ENCODE measurements at places on chromosomes 13 and 19.

GRCh38 chr13:73733706-73734105 is 400.5 kb downstream of the KLF12 start:
- DNase-seq: no peak

DNA sequence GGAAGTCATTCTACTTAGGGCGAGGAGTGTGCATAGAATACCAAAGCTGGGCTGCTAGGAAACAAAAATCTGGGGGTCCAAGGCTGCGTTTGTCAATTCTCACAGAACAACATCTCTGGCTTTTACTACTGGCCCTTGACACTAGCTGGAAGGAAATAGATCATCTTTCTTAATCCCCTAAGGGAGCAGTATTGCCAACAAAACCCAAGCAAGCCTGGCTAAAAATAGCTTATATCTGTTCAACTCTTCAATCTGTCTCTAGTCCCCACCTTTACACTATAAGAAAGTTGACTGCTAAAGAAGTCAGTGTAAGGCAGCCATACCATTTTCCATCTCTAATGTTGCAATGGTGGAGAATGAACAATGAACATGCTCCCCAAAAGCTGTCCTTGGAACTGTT is 107.8 kb upstream of the SPRY2 start:
- no peak for DNase-seq

DNA sequence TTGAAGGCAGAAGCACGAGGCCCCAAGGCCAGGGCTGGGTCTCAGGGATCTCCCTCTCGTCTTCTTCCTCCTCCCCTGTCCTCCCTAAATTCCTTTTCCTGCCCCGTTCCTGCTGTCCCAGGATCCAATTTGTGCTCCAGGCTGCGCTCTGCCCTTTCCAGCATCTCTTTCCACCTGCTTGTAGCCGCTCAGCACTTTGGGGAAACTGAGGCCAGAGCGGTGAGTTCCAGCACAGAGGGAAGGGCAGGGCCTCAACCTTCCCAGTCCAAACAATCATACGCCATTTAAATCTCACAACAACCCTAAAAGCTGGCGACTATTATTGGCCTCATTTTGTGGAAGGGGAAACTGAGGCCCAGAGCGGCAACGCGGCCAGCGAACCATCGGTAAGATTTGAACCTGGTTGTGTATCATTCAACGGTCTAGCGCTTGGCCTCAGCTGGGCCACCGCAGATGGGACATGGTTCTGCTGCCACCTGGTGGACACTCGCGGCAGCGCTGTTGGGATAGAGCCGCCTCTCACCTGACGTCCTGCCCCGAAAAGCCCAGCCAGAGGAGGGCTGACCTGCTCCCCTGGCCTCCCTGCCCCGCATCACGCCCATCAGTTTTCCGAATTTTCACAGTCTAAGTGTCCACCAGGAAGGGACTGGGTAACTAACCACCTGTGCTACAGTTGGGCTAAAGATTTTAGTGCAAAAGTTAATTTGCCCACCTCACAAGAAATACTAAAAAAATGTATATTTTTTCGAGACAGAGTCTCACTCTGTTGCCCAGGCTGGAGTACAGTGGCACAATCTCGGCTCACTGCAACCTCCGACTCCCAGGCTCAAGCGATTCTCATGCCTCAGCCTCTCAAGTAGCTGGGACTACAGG is 4.2 kb upstream of the RPL18A start:
- peak; percentile 90 for DNase-seq

DNA sequence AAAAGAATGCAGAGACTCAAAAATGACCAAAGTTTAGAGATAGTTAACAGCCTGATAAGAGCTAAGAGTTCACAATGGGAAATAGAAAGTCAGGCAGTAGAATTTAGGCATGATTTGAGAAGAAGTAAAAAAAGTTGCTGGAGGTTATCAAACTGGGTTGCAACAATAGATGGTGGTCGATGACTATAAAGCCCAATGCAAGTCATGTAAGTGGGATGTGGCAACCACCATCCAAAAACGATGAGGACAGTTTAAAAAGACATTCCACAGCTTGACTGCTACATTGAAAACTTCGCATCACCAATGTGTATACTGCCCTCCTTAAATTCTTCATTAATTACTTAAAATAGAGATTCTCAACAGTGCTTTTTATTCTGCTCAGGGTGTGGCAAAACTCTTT is 19.7 kb downstream of the ELF1 start:
- no peak for DNase-seq

DNA sequence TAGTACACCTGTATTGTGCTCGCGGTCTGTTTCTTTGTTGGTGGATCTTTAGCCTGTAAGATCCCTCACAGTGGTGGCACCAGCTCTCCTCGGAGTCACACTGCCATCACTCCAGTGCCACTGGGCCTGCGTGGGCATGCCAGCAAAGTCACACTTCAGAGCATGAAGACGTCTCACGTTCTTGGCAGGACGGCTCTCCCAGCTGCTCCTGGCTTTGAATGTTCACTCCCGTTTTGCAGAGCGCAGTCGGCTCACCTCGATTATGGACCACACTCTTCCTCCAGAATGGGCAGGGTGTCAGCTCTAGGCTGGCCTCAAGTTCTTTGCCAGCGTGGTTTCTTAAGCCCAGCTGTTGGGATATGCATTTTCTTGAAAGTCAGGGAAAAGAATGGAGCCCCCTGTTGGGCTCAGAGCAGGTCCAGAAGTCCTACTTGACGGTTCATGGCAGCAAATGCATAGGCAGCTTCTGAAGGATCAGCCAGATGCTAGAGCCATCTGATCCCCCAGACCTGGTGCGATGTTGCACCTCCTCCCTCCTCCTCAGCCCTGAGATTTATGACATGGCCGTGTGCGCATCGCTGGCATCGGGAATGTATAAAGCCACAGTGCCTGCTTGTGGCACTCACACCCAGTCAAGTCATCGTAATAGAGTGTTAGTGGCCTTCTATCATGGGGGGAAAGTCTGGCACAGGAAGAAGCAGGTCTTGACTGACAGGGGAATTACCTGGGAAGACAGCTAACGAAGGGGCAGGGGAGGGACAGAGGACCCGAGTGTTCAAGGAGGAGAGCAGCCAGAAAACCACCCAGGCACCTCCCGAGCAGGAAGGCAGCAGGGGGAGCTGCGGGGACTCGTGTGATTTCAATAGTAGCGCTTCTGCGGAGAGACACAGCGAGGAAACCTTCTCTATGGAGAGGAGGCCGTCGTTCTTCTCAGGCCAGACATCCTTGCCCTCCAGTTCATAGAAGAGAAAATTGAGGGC is 40.2 kb upstream of the NPAS1 start:
- DNase-seq: no peak

DNA sequence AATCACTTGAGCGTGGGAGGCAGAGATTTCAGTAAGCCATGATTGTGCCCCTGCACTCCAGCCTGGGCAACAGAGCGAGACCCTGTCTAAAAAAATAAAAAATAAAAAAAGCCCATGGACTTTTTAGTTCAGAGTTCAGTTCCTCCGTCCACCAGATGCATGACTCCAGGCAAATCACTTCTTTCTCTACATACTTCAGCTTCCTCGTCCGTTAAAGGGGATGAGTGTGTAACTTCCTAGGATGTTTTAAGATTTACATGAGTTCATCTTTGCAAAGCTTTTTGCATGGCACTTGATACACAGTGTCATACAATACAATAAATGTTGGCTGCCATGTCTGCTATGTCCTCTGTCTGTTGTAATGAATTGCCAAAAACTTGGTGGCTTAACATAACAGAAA is 10.0 kb upstream of the FFAR2 start:
- no peak for DNase-seq

DNA sequence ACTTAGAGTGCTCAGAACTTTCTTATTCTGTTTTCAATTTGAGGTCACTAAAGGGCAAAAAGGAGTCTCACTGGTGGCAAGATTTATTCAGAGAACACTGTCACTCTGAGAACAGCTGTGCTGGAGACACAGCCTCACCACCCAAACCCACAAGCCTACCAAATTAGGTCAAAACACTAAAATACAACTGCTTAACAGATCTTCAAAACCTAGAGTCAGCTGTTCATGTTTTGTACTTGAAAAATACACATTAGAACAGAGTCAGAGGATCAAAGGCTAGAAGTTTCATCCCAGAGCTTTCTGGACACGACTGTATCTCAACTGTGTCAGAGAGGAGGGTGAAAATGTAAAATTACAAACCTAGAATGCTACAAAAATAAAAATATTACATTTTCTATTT is 89.3 kb downstream of the MIPEP start:
- DNase-seq: no peak

- no peak for DNase-seq
Measured at GRCh38 chr13:44048326-44048725, 168.6 kb downstream of the LACC1 start.

- no peak for DNase-seq
Measured at GRCh38 chr19:14772467-14772866, 5.9 kb downstream of the ADGRE2 start.

DNA sequence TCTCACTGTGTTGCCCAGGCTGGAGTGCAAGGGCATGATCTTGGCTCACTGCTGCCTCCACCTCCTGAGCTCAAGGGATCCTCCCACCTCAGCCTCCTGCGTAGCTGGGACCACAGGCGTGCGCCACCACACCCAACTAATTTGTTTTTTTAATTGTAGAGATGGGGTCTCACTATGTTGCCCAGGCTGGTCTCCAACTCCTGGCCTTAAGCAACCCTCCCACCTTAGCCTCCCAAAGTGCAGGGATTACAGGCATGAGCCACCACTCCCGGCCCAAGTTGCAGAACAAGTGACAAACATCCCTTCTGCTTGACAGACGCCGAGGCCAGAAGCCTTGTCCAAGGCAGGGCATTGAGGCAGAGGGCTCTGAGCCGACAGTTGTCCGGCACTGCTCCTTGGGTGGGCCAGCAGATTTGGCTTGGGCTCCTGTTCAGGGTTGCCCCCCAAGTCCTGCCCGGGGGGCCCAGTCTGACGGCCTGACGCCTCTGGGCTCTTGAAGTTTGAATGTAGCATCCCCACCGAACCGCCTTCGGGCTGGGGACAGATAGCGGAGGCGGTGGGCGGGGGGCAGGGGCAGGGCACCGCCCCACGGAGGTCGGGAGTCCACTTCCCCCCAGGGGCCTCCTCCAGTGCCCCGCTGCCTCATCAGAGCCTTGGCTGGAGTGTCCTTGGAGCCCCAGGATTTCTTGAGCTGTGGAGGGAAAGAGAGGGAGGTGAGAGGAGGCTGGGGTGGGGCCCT is 5.7 kb upstream of the SPACA4 start:
- DNase-seq: no peak

- DNase-seq: peak; percentile 37
Measured at GRCh38 chr19:29667901-29668341, 2.7 kb downstream of the PLEKHF1 start.

DNA sequence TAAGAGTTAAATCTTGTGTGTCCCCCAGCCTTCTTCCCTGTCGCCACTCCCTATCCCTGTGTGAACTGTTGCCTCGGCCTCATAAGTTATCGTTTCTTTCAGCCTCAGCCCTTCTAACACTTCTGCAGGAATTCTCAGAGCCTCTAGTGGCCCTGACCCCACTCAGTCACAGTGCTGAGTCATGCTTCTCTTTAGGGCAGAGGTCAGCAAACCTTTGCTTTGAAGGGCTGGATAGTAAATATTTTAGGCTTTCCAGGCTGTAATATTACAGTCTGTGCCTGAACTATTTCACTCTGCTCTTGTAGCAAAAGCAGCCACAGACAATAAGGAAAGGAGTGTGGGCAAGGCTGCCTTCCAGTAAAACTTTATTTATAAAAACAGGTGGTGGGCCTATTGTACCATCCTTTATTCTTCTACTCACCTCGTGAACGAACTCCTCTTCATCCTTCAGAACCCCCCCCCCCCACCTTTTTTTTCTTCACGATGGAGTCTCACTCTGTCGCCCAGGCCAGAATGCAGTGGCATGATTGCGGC is 22.1 kb downstream of the MYO9B start:
- DNase-seq: no peak

- no peak for DNase-seq
Measured at GRCh38 chr13:98890186-98890585, 87.7 kb downstream of the DOCK9 start.

DNA sequence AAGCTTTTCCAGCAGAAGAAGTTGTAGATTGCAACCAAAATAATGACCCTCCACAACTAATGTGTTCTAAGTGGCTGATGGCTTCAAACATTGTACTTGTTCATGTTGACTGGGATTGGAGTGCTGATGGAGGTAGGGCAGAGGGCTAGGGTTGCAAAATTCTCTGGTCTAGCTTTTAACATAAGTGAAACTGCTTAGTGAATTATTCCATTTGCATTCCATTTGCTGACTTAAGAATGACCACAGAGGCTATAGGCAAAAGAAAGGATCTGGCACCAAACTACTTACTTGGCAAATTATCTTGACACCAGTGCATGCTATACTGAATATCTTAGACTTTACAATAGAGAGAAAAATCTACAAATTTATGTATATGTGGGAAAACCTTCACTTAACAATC is 287.0 kb downstream of the FGF9 start:
- DNase-seq: no peak

DNA sequence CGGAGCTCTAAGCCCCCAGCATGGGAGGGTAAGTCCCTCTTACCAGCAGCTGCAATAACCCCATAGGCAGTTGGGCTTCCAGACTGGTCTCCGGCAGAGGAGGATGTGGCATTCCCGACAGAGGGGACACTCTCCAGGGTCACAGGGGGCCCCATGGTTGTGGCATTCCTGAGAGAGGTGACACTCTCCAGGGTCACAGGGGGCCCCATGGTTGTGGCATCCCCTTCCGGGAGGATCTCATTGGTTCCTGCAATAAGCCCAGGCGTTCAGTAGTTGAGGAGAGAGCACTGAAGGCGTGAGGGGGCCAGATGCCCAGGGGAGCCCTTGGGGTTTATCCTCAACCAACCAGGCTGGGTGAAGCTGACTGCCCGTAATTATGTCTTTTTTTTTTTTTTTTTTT is 5.4 kb downstream of the CD320 start:
- DNase-seq: no peak

GRCh38 chr13:41034881-41035280 is 15.8 kb upstream of the ELF1 start:
- no peak for DNase-seq

DNA sequence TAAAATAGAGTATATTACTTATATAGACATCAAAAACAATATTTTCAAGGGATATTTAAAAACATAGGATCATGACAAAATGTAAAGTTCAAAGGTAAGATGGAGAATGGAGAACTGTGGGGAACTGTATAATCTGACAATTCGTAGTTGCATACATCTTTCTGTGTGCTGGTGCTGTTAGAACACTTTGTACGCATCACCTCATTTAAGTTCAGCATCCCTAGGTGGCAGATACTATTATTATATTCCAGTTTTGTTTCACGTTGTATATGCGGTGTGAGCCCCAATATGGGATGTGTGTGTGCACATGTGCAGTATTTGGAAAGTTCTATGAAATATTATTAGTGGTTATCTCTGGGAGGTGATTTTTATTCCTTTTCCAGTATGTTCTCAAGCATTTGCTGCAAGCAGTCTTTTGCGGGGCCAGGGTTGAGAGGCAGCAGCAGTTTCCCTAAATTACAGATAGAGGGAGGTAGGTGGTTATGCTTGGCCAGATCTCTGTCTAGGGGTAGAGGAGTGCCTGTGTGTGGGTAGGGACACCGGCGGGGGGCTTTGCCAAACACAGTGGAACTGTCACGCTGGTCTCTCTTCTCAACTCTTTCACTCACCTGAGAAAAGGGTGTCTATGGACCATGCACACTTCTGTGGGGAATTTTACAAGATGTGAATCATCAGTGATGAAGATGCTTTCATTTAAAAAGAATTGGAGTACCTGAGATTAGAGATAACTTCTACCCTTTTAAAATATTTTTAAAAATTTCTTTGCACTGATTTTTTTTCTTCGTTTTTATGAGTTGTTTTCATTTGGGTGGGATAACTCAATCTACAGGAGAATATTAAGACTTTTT is 55.6 kb upstream of the ALOX5AP start:
- no peak for DNase-seq

All from stimulated activated CD4-positive, alpha-beta T cell treated with anti-CD3 and anti-CD28 coated beads, Interleukin-15, amount 100 ng/mL, for 1 hour (primary cell).